ENCODE measurements at places on chromosomes 4 and X.

DNA sequence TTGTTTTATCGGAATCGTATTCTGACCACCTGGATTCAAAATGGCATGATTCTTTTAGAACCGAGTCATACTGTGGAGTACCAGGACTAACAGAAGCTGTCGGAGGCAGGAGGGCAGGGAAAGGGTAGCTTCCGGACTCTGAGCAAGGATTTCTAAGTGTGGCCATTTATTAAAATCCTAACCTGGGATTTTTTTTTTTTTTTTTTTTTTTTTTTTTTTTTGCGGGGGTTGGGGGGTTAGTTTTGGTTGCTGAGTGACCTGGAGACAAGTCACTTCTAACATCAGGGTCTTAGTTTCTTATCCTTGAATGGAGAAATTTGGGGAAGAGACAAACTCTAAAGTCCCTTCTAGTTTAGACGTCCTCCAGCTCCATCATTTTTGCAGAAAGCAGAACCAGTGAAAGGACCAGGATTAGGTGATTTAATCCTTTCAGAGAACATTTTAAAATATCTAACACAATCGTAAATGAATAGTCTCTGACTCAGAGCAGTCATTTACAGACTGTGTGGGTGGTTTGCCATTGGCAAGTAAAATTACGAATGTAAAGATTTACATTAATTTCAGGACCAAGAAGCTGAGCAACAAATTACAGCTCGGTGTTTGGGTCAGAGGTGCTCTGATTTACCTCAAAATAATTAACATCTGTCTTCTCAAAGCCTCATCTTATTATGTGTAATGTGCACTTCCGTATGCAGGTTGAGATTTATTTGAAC is 7.3 kb downstream of the SLC25A5 start:
- no peak for DNase-seq

GRCh38 chr4:82447886-82448285 is 17.5 kb downstream of the ENOPH1 start:
- no peak for DNase-seq

- DNase-seq = peak; percentile 10
Observed at GRCh38 chr4:101961144-101961543, 170.6 kb downstream of the BANK1 start.

DNA sequence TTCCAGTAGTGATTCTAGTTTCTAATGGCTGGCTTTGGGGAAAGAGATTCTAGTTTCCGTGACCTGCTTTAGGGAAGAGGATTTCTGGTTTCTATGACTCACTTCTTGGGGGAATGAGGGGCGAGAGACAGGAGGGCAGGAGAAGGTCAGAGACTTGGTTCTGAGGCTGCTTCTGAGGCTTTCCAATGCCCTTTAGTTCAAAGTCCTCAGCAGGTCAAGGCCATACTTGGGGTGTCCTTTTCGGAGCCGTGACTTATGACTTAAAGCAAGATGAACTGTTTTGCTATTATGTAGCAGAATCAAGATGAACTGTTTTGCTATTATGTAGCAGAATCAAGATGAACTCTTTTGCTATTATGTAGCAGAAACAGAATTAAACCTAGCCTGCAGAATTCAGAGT is 52.2 kb upstream of the TLR3 start:
- no peak for DNase-seq

- peak; percentile 42 for DNase-seq
Observed at GRCh38 chr4:142347241-142347640, 498.9 kb downstream of the INPP4B start.

DNA sequence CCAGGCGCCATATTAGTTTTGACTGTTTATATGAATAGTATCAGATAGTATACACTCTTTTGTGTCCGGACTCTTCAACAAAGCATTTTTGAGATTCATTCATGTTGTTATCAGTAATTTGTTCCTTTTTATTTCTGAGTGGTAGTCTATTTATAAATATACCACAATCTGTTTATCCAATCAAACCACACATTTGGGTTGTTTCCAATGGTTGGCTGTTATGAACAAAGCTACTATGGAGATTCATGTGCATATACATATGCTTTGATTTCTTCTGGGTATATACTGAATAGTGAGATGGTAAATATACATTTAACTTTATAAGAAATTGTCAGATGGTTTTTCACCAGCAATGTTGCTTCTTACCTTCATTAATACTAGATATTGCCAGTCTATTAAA is 36.8 kb upstream of the TAPT1 start:
- peak; percentile 9 for DNase-seq

DNA sequence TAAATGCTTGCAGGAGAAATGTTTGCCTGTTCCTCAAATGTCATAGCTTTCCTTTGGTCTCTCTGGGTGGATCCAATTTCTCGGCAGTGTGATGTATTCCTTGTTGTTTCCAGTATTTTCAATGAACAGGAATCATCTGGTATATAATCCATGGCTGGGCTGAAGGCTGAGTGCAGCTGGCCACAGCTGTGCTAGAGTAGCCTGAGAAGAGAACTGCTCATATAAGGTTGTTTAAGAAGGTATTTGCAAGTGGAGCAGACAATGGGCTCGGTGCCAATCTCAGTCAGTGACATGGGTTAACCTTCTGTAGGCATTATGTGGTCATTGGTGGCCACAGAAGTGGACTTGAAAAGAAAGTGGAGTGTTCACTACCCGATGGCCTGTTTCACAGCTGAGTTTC is 390.3 kb downstream of the SPRY1 start:
- DNase-seq = peak; percentile 72

- no peak for DNase-seq
Observed at GRCh38 chrX:2471641-2472040, 29.1 kb downstream of the DHRSX start.

DNA sequence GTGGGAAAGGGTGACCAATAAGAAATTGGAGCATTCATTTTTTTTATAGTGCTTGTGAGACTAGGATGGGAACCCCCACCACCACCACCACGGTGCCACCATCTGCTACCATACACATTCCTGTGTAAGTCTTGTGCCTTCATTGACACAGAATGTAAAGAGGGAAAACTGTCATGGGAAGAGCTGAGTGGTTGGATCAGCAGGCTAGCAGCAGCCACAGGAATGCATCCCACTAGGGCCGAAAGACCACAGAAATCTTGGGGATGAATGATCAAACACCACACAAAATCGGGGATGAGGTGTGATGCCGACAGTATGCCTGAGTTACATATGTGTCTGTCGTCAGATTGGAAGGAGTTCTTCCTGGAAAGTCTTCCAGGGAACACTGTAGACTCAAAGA is 69.2 kb downstream of the SRPX start:
- DNase-seq = no peak

GRCh38 chr4:111595456-111595855 is 549.8 kb upstream of the FAM241A start:
- DNase-seq = no peak

DNA sequence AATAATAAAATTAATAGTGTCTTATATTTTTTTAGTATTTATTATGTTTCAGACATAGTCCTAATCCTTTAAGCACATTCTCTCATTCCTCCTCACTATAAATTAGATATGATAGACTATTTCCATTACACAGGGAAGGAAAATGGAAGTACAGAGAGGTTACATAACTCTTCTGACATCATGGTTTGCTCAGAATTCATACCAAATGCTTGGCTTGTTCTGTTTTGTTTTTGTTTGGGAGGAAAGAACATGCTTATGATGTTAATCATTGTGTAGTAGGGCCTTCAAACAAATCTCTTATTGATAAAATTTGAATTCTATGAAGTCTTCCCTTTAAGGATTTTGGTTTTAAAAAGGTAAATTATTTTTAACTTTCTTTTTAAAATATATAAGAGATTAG is 59.5 kb downstream of the RXFP1 start:
- peak; percentile 88 for DNase-seq

Data from cardiac fibroblast (primary cell).